ENCODE measurements at places on chromosomes 4 and X.

DNA sequence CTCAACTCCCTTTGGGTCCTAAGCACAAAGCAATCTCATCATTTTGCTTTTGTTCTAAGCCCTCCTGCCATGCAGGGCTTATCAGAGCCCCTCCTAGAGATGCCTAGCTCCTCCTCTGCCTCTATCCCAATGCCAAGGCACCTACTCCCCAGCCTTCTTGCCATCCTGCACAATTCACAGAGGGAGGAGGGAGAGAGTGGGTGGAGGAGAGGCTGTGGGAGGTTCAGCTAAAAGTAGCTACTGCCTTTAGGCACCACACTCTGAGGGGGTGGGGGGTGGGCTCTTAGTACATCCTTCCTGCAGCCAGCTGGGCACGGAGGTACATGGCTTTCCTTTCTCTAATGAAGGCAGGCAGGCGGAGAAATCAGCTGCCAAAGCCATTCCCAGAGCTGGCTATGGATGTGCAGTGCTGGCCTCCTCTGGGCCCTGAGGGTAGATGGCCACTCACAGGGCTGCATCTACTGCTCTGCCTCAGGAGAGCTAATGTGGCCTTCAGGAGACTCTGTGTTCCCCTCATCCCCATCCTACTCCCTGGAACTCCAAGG, 40.1 kb downstream of the ARHGEF9 start:
- DNase-seq = no peak

DNA sequence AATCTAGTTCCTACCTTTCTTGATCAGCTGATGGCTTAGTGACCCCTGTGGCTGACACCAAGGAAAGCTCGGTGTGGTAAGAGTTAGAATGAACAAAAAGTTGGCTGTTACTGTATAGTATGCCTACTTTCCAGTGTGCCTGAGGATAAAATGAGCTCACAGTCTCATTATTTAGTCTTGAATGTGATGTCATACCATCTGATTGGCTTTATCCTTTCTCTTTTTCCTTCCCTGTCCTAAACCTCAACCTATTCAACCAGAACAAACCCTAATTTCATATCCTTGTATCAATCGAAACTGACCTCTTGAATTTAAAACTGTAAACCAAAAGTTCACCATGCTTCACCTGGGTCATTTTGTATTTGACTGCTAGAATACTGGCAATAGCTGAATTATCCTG, 156.4 kb downstream of the PPARGC1A start:
- no peak for DNase-seq

GRCh38 chr4:23268072-23268771, 575.5 kb downstream of the GBA3 start:
- no peak for DNase-seq

GRCh38 chr4:113181289-113182007, 132.0 kb downstream of the ANK2 start:
- no peak for DNase-seq

DNA sequence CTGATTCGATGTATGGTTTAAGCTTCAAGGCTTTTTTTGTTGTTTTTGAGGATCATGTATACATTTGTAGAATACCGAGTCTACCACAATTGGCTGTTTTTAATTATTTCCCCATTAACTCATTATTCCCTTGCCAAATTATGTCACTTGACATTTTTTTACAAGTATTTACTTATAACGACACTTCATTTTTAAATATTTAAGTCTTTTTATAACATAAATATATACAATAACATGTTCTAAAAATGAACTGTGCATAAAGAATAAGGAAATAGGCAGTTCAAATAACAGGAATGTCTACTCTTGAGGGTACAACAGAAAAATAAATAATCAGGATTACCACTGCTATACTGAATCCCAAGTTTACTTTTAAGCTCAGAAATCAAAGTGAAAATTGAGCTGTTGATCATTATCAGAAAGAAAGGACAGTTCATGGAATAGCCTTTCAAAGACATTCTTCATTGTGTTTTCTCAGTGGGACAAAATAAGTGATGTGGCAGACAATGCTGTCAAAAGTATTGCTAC, 627.5 kb downstream of the PCDH19 start:
- no peak for DNase-seq
